ENCODE measurements at places on chromosomes 2 and 18.

DNA sequence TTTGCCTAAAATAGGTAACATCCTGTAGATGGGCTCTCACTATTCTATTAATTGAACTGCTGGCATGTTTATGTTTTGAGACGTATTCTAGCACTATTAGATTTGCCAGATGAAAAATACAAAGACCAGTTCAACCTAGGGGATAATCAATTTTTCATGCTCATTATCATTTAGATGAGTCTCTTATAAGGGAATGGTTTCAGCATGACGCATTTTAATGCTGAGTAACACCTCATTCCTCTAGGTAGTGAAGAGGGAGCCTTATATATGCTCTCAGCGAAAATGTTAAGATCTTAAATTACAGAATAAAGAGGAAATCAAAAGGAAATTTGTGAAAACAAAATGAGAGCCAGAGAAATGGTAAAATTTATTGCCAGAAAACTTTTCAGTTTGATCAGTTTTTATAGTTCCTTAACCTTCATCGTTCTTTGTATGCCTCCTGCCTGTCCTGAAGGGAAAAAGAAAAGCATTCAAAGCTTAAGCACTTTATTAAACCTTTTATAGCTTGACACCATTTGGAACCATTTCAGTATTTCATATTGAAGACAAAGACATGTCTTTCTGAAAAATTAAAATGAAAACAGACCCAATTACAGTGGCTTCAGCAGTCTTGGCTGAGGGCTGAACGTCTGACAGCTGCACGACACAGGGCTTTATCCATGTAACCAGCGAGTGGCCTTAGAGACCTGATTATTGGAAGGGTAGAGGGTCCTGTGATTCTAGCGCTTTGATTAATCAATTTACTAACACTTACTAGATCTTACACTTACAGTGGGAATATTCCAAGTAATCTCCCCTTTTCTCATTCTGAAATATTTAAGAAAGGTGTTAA is 112.8 kb downstream of the ADCYAP1 start:
- no peak for DNase-seq

- DNase-seq: no peak
Measured at GRCh38 chr2:174442546-174443510, 44.0 kb downstream of the GPR155 start.

GRCh38 chr18:78423811-78424210 is 555.8 kb upstream of the SALL3 start:
- no peak for DNase-seq

DNA sequence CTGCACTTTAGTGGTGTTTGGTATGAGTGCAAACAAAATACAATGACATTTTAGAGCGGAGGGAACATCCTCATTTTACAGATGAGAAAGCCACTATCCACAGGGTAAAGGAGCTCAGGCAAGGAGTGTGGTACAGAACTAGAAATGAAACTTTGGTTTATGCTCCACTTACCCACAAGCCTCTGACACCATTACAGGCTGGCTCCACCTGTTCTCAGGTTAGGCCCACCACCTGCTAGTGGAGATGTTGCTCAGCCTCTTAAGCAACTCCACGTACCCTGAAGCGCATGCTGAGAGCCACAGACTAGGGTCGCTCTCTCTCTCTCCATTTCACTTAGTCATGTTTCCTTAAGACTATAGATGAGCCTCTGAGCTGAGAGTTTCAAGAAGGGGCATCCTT is 130.0 kb downstream of the MBD2 start:
- DNase-seq: no peak

- DNase-seq: no peak
Measured at GRCh38 chr2:226742347-226742746, 57.3 kb downstream of the IRS1 start.

GRCh38 chr2:30666266-30666874 is 140.9 kb downstream of the CAPN13 start:
- no peak for DNase-seq

DNA sequence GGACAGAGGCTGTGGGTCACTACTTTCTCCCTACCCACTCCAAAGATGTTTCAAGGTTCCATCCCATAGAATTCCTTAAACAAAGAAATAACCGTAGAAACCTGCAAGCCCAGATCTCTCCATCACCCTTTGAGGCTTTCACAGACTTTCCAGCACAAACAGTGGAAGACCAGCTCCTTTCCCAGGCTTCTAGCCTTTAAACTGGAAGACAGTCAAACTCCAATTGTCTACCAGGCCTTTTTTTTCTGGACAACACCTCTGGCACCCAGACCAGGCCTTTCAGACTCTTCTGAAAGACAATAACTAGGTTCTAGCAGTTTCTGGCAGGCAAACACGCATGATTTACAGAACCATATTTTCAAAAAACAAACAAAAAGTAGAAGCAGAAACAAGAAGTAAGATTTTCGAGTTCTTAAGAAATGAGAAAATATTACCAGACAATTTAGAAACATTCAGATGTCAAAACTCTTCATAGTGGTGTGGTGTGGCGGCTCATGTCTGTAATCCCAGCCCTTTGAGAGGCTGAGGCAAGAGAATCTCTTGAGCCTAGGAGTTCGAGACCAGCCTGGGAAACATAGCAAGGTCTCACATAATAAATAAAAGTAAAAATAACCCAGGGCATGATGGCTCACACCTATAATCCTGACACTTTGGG is 106.8 kb upstream of the MSH2 start:
- DNase-seq: no peak

- no peak for DNase-seq
Measured at GRCh38 chr18:70553245-70553935, 264.5 kb downstream of the SOCS6 start.

GRCh38 chr2:106104332-106105062 is 89.6 kb downstream of the UXS1 start:
- no peak for DNase-seq

DNA sequence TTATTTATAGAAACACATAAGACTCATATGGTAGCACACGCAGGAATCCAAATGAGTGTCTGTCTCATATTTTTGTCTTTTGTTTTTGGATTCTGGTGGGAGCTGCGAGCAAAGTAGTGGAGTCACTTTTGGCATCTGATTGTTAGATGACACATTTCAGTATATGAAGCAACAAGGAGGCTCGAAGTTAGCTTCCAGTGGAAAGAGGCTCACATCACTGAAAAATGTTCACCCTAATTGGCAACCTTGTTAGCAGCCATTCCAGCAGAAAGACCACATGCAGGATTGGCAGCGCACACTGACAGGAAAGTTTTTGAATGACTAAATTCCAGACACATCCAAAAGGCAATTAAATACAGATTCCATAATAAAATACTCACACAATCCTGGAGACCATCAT is 87.4 kb downstream of the MYT1L start:
- DNase-seq: no peak

- DNase-seq: no peak
Measured at GRCh38 chr18:12689256-12689850, 13.2 kb downstream of the CEP76 start.

GRCh38 chr2:20189299-20189931 is 35.5 kb downstream of the SDC1 start:
- no peak for DNase-seq

DNA sequence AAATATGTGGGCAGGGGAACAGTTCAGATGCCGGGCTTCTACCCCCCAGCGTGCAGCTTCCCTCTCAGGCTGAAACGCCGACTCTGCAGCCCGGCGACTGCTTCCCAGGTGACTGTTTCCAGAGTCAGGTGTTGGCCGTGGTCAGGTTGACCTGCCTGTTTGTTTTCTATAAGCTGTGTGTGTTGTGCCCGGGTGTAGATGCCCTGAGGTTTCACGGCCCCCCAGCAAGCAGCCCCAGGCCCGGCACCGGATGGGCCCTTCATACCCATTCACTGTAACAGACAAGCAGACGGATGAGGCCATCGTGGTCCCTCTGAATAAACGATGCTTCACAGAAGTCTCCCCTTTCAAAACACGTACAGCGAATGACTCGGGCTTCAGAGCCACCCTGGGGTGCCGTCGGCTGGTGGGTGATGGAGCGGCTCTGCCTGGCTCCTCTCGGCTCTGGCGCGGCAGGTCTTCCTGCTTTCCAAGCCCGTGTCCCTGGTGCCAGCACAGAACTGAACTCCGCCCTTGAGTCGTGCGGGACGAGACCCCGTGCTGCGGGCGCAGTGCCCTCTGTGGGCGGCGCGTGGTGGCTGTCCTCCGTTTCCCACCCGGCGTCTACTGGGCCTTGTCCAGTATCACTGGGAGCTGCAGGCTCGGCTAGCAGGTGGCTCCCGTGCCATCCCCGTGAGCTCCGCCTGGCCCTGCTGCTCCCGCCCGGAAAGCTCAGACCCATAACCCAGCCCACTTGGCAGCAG is 15.0 kb upstream of the KCNG2 start:
- no peak for DNase-seq

DNA sequence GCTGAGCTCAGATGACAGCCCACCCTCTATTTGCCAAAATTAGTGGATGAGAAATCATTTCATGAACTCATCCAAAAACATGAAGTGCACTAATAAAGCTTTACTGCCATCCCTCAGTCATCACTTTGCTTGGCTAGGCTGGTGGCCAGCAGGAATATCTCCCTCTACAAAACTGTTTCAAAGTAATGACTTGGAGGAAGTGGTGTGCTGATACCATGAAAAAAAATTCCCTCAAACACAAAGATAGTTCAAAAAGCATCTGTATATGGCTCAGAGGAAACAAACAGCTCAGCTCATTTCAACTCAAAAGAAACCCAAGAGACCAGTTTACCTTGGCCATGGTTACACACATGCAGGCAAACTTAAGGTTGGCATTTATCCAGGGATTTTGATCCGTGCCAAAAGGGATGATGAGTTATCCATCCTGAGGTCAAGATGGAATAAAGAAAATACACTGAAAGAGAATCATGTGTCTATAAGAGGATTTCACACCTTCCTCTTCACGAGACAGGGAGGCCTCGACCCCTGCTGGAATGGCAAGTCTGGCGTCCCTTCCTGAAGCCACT is 18.4 kb upstream of the WIPF1 start:
- no peak for DNase-seq

DNA sequence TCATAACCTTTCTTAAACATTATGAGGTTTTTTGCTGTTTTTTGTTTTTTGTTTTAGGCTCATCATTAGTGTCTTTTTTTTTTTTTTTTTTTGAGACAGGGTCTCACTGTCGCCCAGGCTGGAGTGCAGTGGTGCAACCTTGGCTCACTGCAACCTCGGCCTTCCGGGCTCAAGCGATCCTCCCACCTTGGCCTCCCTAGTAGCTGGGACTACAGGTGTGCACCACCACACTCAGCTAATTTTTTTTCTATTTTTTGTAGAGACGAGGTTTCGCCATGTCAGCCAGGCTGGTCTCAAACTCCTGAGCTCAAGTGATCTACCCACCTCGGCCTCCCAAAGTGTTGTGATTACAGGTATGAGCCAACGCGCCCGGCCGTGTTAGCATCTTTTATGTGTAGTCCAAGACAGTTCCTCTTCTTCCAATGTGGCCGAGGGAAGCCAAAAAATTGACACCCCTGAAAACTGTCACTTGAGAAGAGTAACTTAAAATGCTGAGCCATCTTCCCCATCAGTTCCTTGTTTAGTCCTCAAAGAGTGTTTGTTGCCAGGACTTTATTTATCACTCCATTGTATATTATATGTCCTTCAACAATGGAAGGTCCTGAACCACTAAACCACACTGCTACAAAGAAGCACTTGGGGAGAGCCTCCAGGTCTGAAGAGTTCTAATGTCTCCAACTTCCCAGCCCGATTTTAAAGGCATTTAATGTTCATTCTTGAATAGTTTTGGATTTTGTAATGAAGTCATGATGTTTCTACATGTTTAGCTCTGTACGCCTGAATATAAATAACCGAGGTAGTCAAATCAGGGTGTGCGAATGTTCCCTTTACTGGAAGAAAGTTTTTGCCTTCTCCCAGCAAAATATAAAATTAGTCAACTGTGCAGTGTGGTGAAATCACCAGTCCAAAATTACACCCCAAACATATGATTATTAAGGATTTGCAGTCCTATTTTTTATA is 26.4 kb downstream of the ZNF516 start:
- DNase-seq: no peak

DNA sequence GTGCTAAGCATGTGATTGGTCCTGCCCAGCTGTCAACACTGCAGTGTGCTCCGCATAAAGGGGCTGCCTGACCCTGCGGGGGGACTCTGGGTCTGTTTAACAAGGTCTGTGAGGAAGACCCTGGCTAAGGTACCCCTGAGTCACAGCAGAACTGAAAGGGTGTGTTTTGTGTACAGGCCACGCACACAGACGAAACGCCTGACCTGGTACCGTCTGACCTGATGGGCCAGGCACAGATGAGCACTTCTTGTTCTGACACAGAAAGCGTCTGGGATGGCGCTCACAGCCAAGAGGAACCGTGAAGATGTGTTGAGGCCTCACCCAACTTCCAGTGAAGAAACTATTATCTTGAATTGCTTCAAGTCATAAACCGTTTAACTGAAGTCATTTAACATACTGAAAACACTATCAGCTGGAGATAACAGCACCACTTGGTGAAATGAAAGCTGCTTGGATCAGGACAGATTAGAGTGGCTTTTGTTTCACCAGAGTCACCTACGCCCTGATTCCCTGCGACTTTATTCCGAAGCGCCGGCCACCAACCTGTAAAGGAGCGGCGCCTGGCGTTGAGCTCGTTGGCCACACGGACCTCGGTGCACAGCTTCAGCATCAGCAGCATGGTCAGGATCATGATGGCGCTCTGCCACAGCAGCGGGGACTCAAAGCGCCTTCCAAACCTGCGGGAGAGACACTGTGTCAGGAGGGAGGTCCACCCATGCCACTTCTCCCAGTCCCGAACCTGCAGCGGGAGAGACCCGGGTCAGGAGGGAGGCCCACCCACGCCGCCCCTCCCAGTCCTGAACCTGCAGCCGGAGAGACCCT is 8.5 kb downstream of the SLC66A2 start:
- no peak for DNase-seq

DNA sequence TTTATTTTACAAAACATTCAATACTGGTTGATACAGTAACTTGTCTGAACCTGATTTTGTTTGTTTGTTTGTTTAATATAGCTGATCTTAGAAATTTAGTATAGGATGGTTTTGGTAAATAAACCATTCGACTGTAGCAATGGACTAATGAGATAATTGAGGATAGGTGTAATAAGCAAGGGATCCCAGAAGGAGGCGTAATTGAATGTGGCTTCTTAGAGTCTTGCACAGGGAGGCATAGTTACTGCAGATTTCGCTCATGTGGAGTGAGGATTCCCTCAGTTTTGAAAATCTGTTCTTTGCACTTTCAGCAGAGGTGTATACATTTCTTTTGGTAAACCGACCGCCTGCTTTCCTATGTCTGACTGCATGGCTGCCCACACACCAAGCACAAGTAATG is 709.6 kb downstream of the SOCS6 start:
- DNase-seq: no peak

- no peak for DNase-seq
Measured at GRCh38 chr18:26978812-26979341, 113.4 kb upstream of the AQP4 start.

- DNase-seq: no peak
Measured at GRCh38 chr2:222572751-222573174, 83.1 kb downstream of the FARSB start.

DNA sequence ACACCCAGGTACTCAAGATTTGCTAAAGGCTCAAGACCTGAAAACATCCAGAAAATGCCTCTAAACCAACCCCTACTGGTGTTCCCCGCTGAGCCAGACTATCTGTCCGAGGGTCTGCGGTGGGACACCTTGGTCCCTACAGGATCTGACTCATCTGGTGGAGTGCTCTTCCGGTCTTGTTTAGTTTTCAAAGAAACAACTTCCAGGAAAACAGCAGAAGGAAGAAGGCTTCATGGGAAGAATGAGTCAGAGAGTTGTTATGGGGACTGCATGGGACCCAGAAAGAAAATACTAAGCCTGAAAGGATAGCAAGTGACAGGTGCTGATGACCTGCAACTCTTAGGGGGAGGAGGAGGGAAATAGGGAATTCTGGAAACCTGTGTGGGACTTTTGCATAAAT is 41.3 kb downstream of the ZFP36L2 start:
- DNase-seq: no peak

GRCh38 chr2:226832061-226832460 is 3.8 kb upstream of the RHBDD1 start:
- no peak for DNase-seq

GRCh38 chr2:212245880-212246279 is 292.7 kb downstream of the ERBB4 start:
- DNase-seq: no peak

All from NCI-H2107 (cell line).